ENCODE measurements at places on chromosomes 7 and 10. TPM values are rescaled to one million over a fixed set of nuclear protein-coding genes. Genes with fewer than 3 reads are reported as not detected.
A peak's percentile ranks its signal among the peaks of the same experiment; 100 is the strongest.

The CFAP43 gene
- total RNA-seq = 2.5 TPM

DNA sequence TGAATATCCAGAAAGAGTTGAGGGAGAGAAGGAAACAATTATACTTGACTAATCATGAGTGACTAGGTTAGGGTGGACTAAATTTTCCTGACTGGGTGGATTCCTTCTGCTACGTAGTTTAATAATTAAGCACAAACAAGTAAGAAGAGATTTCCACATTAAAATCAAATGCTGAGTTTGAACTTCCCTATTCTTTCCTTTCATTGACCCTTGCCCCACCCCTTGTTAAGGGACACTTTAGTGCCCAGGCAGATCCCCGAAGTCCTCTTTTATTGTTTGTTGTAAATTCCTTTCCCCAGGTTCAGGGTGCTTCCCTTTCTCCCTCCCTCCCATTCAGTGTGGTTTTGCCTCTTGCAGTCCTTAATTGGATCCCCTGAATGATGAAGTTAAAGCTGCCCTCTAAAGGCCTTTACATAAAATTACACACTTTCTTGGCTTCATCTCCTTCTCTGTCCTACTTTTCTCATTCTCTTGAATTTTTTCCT, 8.8 kb upstream of the SPAM1 start:
- no peaks in the 10 kb centered on the region for H3K27me3 ChIP-seq
- no peak overlapping the region for H3K4me3 ChIP-seq
- H3K4me1 ChIP-seq = no peaks in the 10 kb centered on the region
- DNase-seq = peak; percentile 54
- no peak overlapping the region for H3K27ac ChIP-seq
- H3K36me3 ChIP-seq = no peaks in the 10 kb centered on the region

The LIMK1 gene
- total RNA-seq = 81.6 TPM

The SFRP5 gene
- total RNA-seq = 1.3 TPM

The HUS1 gene
- total RNA-seq = 38.6 TPM

GRCh38 chr10:17506856-17507471, 52.6 kb upstream of the ST8SIA6 start:
- no peak for DNase-seq
- H3K27ac ChIP-seq = no peak overlapping the region
- no peaks in the 10 kb centered on the region for H3K36me3 ChIP-seq
- no peaks in the 10 kb centered on the region for H3K27me3 ChIP-seq

- DNase-seq = no peak
- H3K27me3 ChIP-seq = no peaks in the 10 kb centered on the region
- no peak overlapping the region for H3K27ac ChIP-seq
Measured at GRCh38 chr10:132249824-132250375, 57.9 kb downstream of the STK32C start.

DNA sequence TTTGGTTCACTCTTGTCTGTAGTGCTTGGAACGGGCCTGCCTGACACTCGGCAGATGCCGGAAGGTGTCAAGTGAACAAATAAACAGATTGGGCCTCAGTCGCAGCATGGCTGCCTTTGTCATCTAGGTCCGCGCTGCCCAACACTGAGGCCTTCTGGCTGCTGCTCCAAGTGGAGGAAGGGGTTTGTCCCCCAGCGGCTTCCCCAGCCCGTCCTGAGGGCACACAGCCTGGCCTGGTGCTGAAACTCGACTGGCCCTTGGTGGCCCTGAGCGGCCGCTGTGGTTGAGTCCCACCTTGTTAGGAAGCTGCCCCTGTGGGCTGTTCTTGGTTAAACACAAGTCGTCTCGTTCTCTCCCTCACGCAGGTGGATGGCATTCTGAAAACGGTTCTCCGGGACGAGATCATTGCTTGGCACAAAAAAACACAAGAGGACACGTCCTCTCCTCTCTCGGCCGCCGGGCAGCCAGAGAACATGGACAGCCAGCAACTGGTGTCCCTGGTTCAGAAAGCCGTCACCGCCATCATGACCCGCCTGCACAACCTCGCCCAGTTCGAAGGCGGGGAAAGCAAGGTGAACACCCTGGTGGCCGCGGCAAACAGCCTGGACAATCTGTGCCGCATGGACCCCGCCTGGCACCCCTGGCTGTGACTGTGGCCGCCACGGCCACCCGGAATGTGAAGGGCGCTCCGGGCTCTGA, 132.1 kb downstream of the SMURF1 start:
- no peaks in the 10 kb centered on the region for H3K27me3 ChIP-seq
- peaks cover 74% of the 10 kb centered on the region for H3K36me3 ChIP-seq
- H3K4me3 ChIP-seq = no peak overlapping the region

DNA sequence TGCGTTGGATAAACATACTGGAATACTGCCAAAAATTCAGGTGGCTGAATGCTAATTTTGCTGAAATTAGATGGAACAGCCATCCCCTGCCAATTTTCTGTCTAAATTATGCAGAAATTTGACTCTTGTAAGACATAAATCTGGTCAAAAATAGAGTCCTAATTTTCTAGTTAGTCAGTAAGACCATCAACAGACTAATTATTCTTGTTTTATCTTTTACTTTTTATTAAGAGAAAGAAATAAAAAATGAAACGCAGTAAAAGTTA, 110.3 kb upstream of the GATA3 start:
- DNase-seq = no peak
- H3K4me3 ChIP-seq = no peak overlapping the region
- H3K27me3 ChIP-seq = no peaks in the 10 kb centered on the region
- H3K36me3 ChIP-seq = no peaks in the 10 kb centered on the region
- H3K4me1 ChIP-seq = peaks cover 5% of the 10 kb centered on the region
- H3K27ac ChIP-seq = no peak overlapping the region

The OR2A1 gene
- total RNA-seq = not detected

The RAPGEF5 gene
- 23.2 TPM for total RNA-seq

GRCh38 chr10:10462151-10462941, 555.3 kb upstream of the CELF2 start:
- H3K36me3 ChIP-seq = no peaks in the 10 kb centered on the region
- H3K4me1 ChIP-seq = no peaks in the 10 kb centered on the region
- no peaks in the 10 kb centered on the region for H3K27me3 ChIP-seq
- DNase-seq = peak; percentile 47
- no peak overlapping the region for H3K4me3 ChIP-seq

GRCh38 chr7:36967387-36967786, 243.1 kb upstream of the AOAH start:
- H3K4me1 ChIP-seq = peaks cover 7% of the 10 kb centered on the region

GRCh38 chr7:21749378-21749777, 196.3 kb downstream of the CDCA7L start:
- DNase-seq = peak; percentile 59
- H3K27me3 ChIP-seq = no peaks in the 10 kb centered on the region
- no peaks in the 10 kb centered on the region for H3K4me1 ChIP-seq
- no peak overlapping the region for H3K4me3 ChIP-seq
- H3K36me3 ChIP-seq = no peaks in the 10 kb centered on the region

The IKZF1 gene
- total RNA-seq = 0.44 TPM

DNA sequence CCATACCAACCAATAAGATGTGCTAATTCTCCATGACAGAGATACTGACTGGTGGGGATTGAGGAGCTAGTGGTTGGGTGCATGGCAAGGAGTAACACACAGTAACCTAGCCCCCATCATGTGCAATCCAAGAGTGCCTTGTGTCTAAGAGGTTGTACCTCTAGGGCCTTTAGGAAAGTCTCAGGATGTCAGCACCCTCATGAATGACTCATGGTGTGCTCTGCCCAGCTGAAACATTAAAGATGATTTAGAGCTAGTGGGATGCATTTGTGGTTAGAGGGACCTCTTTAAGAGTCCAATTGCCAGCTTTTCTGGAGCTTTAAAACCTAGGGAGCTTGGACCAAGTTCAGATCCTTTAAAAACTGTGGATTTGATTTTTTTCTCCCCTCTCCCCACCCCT, 181.1 kb downstream of the HERPUD2 start:
- H3K4me3 ChIP-seq = no peak overlapping the region
- no peaks in the 10 kb centered on the region for H3K27me3 ChIP-seq
- no peaks in the 10 kb centered on the region for H3K36me3 ChIP-seq
- no peak for DNase-seq

- peaks cover 2% of the 10 kb centered on the region for H3K4me1 ChIP-seq
- no peak overlapping the region for H3K27ac ChIP-seq
- no peak for DNase-seq
- H3K4me3 ChIP-seq = no peak overlapping the region
Measured at GRCh38 chr10:104103956-104104355, 18.0 kb upstream of the SFR1 start.

GRCh38 chr10:90302758-90303481, 554.9 kb downstream of the HTR7 start:
- no peaks in the 10 kb centered on the region for H3K36me3 ChIP-seq
- no peak overlapping the region for H3K4me3 ChIP-seq
- no peak overlapping the region for H3K27ac ChIP-seq

- H3K27ac ChIP-seq = no peak overlapping the region
- no peaks in the 10 kb centered on the region for H3K27me3 ChIP-seq
- peaks cover 2% of the 10 kb centered on the region for H3K4me1 ChIP-seq
- peaks cover 7% of the 10 kb centered on the region for H3K36me3 ChIP-seq
- no peak overlapping the region for H3K4me3 ChIP-seq
Measured at GRCh38 chr10:16592378-16592777, 70.7 kb upstream of the C1QL3 start.

DNA sequence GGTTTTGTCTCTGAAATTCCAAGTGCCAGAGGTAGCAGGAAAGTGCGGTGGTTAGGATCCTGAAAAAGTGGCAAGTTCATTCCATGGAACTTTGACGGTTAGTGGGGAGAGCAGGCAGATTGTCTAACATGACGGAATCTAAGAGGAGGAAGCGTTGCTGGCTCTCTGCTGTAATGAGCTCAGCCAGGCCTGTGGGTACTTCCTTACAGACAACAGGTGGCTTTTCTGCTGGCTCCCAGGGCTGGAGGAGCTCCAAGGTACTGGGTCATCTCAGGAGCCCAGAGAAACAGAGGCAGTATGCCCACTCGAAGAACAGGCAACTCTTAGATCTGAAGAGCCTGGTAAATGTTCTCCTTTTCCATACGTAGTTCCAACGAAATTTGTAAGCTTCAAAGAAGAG, 3.1 kb upstream of the AIFM2 start:
- no peak for DNase-seq
- H3K4me1 ChIP-seq = no peaks in the 10 kb centered on the region
- H3K36me3 ChIP-seq = no peaks in the 10 kb centered on the region
- H3K27me3 ChIP-seq = peaks cover 21% of the 10 kb centered on the region
- no peak overlapping the region for H3K27ac ChIP-seq

The ATG9B gene
- 3.0 TPM for total RNA-seq

The CCDC172 gene
- not detected for total RNA-seq

DNA sequence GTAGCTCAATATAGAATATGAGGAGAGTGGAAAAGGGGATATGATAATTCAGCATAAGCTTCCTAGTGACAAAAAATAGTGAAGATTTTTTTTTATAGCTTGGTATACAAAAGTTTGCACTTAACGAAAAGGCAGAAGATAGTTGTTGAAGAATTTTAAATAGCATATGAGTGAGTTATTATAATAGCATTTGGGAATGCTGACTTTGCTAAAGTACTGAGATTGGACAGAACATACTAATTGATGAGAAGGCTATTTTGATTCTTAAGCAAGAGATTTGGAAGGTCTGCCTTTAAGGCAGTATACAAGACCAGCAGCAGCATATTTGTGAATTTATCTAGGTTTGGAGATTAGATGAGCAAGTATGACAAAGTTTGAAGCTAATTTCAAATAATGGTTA, 600.9 kb upstream of the POT1 start:
- H3K27me3 ChIP-seq = no peaks in the 10 kb centered on the region
- H3K27ac ChIP-seq = no peak overlapping the region
- H3K4me1 ChIP-seq = no peaks in the 10 kb centered on the region
- H3K4me3 ChIP-seq = no peak overlapping the region
- no peaks in the 10 kb centered on the region for H3K36me3 ChIP-seq

The LIPK gene
- not detected for total RNA-seq

- peak; percentile 78 for DNase-seq
- no peaks in the 10 kb centered on the region for H3K36me3 ChIP-seq
- H3K4me1 ChIP-seq = no peaks in the 10 kb centered on the region
- H3K4me3 ChIP-seq = peak overlapping the region; percentile 75
- peaks cover 65% of the 10 kb centered on the region for H3K27me3 ChIP-seq
Measured at GRCh38 chr10:102410429-102411073, 8.0 kb downstream of the PSD start.

DNA sequence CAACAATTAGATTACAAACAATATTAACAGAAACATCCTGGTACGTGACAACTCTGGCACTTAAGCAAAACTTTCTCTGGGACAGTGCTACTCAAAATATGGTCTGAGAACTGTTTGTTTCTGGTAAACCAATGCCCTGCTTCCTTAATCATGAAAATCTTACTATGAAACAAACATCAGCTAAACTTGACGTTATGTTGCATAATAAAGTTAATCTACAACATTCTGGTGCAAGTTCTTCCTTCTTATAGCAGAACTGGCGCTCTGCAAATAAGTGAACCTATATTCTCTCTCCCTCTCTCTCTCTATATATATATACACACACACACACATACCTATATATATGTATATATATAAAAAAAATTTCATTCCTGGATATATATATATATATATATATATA, 7.8 kb downstream of the C7orf33 start:
- no peaks in the 10 kb centered on the region for H3K36me3 ChIP-seq
- no peaks in the 10 kb centered on the region for H3K27me3 ChIP-seq
- no peak overlapping the region for H3K4me3 ChIP-seq
- no peak for DNase-seq
- no peaks in the 10 kb centered on the region for H3K4me1 ChIP-seq

DNA sequence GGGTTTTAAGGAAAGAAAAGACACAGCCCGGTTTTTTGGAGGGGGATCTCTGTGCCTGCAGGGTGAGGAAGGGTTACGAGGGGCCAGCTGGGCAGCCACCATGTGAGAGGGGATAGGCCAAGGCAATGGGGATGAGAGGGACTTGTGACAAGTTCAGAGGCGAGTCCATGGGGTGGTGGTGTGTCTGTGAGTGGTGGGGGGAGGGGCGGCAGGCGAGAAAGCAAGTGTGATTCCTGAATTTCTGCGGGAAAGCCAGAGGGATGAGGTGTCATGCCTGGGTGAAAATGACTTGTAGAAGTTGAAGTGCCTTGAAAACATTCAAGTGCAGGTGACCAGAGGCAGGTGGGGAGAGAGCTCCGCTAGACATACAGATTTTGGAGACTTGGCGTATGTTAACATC, 61.0 kb upstream of the RNF32 start:
- no peaks in the 10 kb centered on the region for H3K36me3 ChIP-seq
- no peak overlapping the region for H3K27ac ChIP-seq
- H3K4me3 ChIP-seq = no peak overlapping the region
- peak; percentile 82 for DNase-seq
- H3K4me1 ChIP-seq = no peaks in the 10 kb centered on the region

DNA sequence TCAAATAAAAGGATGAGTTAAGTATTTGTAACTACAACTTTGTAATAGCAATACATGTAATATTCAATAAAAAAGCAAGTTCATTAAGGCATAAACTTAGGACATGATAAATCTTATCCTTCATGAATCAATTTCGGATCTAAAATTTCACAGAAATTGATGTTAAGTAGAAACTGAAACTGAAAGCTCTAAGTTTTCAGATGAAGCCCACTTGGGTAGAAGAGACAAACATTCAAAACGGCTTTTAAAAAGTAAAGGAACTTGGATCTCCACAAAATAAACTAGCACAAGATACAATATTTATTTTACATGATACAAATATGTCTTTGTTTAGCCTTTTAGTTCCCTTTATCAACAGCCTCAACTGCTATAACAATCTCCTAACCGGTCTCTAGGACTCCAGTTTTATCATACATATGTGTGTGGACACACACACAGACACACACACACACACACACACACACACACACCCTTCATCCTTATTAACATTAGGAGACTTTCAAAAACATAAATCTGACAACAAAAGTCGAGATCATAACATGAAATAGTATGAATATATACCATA, 83.7 kb downstream of the USP6NL start:
- H3K4me1 ChIP-seq = no peaks in the 10 kb centered on the region
- H3K27ac ChIP-seq = no peak overlapping the region
- peaks cover 19% of the 10 kb centered on the region for H3K36me3 ChIP-seq
- no peak for DNase-seq
